ENCODE measurements at places on chromosomes 7 and 10.

DNA sequence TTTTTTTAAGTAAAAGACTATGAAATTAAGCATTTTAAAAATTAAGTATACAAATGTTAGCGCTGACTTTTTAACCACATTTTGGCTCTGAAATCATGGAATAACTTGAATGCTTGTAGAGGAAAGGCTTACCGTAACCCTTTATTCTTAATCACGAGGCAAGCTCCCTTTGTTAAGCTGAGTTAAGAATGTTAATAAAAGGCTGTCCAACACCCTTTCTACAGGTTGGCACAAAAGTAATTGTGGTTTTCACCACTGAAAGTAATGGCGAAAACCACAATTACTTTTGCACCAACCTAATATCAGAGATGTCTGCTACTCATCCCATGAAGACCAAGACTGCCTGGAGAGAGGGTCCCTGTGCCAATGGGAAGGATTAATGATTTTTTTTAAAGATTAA lies 70.6 kb downstream of the STK17A start:
- no peak for DNase-seq

GRCh38 chr10:63094881-63095280 lies 38.2 kb upstream of the NRBF2 start:
- no peak for DNase-seq

DNA sequence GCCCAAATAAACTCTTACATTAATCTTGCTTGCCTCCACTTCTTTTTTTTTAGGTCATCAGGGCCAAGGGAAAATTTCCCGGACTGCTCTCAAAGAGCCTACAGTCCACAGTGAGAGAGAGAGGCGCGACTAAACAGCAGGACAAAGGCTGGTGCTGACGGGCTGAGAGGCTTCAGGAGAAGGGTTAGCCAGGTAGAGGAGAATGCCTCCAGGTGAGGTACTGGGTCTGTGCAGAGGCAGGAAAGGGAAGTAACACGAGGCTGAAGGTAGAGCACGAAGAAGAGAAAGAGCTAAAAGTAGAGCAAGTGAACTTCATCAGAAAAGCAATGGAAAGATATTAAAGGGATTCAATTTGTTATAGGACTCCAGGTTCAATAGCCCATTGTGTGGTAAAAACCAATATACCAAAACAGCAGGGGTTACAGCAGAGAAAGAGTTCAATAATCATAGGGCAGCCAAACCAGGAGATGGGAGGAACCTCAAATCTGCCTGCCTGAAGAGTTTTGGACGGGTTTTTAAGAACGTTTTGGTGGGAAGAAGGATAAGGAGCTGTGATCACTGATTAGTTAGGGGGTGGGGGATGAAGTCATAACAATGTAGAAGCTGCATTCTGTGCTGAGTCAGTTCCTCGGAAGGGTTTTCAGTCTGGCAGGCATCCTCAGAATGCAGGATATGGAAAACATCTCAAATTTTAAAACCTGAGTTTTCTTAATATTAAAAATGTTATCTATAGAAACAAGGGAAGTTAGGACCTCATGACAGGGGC lies 171.5 kb downstream of the AKR1D1 start:
- DNase-seq, result no peak

GRCh38 chr10:20088061-20088701 lies 271.9 kb downstream of the PLXDC2 start:
- DNase-seq, result no peak

GRCh38 chr10:34374356-34375045 lies 440.6 kb downstream of the PARD3 start:
- DNase-seq, result no peak

- DNase-seq, result peak; percentile 54
These were observed 32.5 kb upstream of the TRUB1 start for GRCh38 chr10:114905450-114905849.
